ENCODE measurements at places on chromosomes 11 and 22.

GRCh38 chr22:21701384-21701971 is 34.1 kb downstream of the YPEL1 start:
- no peaks in the 10 kb centered on the region for H3K4me1 ChIP-seq
- DNase-seq, result no peak

DNA sequence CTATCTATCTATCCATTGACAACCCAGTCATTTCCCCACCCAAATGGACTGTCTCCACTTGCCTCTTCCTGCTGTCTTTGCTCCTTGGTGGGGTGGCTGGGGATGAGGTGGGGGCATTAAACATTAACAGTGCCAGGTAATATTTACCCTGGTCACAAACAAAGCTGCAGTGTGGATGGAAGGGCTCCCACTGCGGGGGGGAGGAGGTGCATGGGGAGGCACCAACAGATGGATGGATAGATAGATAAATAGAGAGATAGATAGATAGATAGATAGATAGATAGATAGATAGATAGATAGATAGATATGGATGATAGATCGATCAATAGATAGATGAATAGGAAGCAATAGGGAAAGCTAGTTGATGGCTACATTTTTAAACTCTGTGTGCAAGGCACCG is 2.3 kb upstream of the FXYD2 start:
- no peaks in the 10 kb centered on the region for H3K27me3 ChIP-seq
- no peaks in the 10 kb centered on the region for H3K36me3 ChIP-seq
- no peak overlapping the region for H3K27ac ChIP-seq

DNA sequence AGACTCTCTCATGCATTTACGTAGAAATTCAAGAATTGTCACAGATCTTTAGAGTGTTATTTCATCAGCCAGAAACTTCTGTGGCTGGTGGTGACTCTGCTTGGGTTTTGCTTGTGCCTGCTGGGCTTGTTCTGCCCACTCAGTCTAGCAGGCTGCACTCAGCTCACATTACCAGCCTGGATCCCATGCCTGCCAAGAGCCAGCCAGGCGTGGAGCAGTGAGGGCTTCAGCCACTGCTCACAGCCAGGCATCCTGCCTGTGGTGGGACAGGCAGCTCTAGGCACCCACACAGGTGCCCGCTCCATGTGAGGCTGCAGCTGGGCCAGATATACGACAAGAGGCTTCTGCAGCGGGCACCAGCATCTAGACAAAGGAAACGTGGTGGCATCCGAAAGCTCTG is 1213.3 kb upstream of the RAG2 start:
- DNase-seq, result no peak
- no peaks in the 10 kb centered on the region for H3K27me3 ChIP-seq
- H3K27ac ChIP-seq, result no peak overlapping the region
- H3K36me3 ChIP-seq, result no peaks in the 10 kb centered on the region
- no peak overlapping the region for H3K4me3 ChIP-seq
- no peaks in the 10 kb centered on the region for H3K4me1 ChIP-seq

GRCh38 chr11:75313513-75314272 is 37.8 kb downstream of the ARRB1 start:
- no peak for DNase-seq
- no peaks in the 10 kb centered on the region for H3K36me3 ChIP-seq
- H3K4me3 ChIP-seq, result no peak overlapping the region
- H3K27ac ChIP-seq, result no peak overlapping the region
- no peaks in the 10 kb centered on the region for H3K27me3 ChIP-seq
- no peaks in the 10 kb centered on the region for H3K4me1 ChIP-seq

GRCh38 chr11:90250970-90251369 is 28.1 kb upstream of the CHORDC1 start:
- H3K27me3 ChIP-seq, result no peaks in the 10 kb centered on the region
- H3K4me1 ChIP-seq, result no peaks in the 10 kb centered on the region
- DNase-seq, result no peak

GRCh38 chr11:115202900-115203552 is 301.2 kb downstream of the CADM1 start:
- no peaks in the 10 kb centered on the region for H3K36me3 ChIP-seq
- DNase-seq, result no peak
- no peak overlapping the region for H3K4me3 ChIP-seq

DNA sequence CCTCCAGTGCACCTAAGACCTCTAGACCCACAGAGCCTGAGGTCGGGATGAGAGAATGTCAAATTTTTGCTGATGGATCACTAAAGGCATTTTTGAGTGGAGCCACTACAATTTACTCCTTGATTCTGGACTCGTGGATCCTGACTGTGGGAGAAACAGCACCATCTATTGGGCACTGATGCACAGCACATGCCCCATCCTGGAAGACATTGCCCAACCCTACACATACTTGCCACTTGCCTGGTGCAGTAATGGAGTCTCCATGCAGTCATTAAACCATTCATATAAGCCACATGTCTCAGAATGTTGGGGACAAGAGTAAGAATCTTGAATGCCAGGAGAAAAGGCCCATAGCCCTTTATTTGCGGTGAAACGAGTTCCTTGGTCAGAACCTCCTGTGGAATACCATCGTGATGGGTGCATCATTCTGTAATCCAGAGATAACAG is 103.9 kb downstream of the GGTLC2 start:
- H3K27me3 ChIP-seq, result no peaks in the 10 kb centered on the region
- no peak overlapping the region for H3K27ac ChIP-seq
- H3K36me3 ChIP-seq, result no peaks in the 10 kb centered on the region
- no peak for DNase-seq

DNA sequence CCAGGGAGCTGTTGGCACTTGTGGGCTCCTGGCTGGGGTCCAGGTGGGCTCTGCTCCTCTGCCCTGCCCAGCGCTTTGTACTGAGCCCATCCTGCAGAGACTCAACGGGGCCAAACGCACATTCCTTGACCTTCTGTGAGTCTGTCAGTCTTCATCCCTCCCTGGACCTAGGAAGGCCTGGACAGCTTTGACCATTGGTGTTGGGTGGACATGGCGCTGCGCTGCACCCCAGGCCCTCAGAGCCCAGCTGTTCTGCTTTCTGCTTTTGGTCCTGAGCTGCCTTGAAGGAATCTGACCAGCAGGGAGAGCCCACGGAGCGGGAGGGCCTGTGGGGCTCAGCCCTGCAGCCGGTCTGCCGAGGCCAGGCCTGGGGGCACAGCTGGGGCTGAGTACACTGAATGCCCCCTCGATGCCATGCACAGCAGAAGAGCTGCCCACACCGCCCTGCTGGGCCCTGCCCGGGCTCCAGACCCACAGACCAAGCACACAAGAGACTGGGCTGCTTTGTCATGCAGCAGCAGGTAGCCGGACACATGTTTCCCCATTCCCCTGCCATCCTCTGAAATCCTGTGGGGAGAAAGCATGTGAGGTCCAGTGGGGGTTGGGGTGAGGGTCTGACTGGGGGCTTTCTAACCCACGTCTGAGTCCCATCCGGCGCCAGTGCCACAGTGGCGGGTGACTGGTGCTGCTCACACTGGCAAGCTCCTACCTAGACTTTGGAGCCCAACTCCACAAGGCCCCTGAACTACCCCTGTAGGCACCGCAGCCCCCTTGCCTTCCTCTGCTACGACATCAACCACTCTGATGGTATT is 24.1 kb upstream of the CCDC188 start:
- H3K4me3 ChIP-seq, result no peak overlapping the region
- no peak overlapping the region for H3K27ac ChIP-seq
- H3K36me3 ChIP-seq, result no peaks in the 10 kb centered on the region
- no peaks in the 10 kb centered on the region for H3K27me3 ChIP-seq

DNA sequence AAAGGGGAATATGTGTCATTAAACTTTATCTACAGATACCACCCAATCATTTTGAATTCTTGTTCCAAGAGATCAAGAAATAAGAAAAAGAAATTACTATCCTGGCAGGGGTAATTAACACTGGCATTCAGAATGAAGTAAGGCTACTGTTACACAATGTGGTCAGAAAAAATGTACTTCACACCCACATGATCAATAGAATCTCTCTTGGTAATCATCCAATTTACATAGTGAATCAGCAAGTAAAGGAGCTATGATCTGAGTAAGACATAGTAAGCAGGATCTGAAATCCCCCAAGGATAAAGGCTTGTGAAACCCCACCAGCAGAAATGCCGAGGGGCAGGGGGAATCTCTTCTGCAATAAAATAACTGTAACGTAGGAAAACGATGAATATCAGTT is 466.5 kb downstream of the FAM181B start:
- H3K4me1 ChIP-seq, result no peaks in the 10 kb centered on the region
- H3K36me3 ChIP-seq, result no peaks in the 10 kb centered on the region
- no peak overlapping the region for H3K4me3 ChIP-seq
- no peaks in the 10 kb centered on the region for H3K27me3 ChIP-seq
- H3K27ac ChIP-seq, result no peak overlapping the region

DNA sequence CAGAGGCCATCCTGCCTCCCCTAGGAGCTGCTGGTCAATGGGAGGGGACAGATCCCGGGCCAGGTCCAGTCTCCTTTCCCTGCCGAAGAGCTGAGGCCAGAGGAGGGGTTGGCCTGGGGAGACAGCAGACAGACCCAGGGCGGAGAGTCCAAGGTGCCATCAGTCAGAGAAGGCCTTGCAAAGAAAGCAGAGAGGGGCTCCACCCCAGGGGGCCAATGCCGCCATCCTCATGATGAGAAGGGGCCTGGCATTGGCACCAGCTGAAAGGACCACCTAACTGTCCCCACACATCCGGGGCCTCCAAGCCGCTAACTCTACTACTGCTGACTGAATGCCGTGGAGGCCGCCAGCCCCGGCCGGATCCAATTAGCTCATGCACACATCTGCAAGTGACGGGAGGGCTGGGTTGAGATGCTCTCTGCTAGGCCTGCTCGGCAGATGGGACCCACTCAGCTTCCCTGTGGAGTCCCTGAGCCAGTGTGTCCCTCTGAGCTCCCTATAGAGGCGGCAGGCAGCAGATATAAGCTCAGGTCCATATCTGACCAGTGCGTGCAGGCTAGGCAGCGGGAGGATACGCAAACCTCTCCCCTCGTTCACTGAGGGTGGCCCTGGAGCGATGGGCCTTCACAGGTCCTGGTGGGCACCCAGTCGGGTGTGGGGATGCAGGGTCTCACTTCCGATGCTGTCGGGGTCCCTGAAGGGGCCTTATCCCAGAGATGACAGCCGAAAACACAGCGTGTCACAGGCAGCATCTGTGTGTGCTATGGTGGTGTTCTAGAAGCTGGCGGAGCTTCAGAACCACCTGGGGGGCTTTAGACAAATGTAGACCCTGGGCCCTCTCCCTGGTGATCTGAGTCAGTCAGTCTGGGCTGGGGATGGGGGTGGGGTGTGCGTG is 183.9 kb downstream of the CTTN start:
- no peak overlapping the region for H3K4me3 ChIP-seq
- no peak for DNase-seq
- no peak overlapping the region for H3K27ac ChIP-seq
- H3K4me1 ChIP-seq, result no peaks in the 10 kb centered on the region

GRCh38 chr11:122146475-122146874 is 30.5 kb upstream of the BLID start:
- no peaks in the 10 kb centered on the region for H3K27me3 ChIP-seq
- no peak for DNase-seq
- H3K36me3 ChIP-seq, result no peaks in the 10 kb centered on the region
- no peaks in the 10 kb centered on the region for H3K4me1 ChIP-seq
- no peak overlapping the region for H3K4me3 ChIP-seq
- no peak overlapping the region for H3K27ac ChIP-seq

- no peak for DNase-seq
- H3K4me3 ChIP-seq, result no peak overlapping the region
- H3K36me3 ChIP-seq, result no peaks in the 10 kb centered on the region
- no peaks in the 10 kb centered on the region for H3K27me3 ChIP-seq
Observed at GRCh38 chr22:25130462-25130861, 69.2 kb upstream of the CRYBB3 start.

DNA sequence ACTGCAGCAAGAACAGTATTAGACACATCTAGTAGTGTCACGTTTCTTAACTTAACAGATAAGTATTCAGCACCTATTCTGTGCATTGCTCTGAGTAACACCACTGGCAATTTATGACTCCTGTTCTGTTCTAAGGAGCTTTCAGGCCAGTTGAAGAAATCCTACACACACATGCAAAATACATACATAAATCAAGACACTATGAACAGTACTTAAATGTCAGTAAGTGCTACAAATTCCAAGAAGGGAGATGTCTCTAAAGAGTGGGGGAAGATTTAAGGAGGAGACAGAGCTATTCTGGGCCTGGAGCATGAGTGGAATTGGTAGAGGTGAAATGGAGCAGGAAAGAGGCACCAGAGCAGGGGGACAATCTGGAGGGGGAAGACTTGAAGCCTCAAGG is 46.2 kb upstream of the CLMP start:
- H3K4me3 ChIP-seq, result no peak overlapping the region
- H3K27me3 ChIP-seq, result no peaks in the 10 kb centered on the region
- H3K36me3 ChIP-seq, result no peaks in the 10 kb centered on the region
- H3K4me1 ChIP-seq, result no peaks in the 10 kb centered on the region
- no peak for DNase-seq

DNA sequence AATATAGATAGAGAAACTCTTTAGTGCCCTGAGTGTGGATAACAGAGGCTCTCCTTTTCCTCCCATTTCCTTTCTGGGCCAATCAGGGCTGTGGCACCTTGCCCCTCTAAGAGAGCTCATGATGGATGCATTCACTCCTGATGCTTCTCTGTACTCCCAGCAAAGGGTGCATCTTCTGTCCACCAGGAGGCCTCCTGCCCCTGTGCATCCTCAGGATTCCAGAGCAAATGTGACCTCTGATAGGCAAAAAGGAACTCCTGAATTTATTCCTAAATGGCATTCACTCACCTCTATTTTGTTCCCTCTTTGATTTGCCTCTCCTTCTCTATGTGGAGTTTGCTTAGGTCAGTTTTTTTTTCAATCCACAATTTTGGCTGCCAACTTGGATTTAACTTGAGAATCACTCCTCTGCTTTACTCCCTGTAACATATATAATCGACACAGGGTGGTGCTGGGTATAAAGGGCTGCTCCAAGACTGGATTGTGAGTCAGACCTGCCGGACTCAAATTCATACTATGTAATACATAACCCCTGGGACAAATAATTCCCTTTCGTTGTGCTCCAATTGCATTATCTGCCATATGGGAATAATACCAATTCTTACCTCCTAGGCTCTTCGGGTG is 1.1 kb upstream of the MRGPRX4 start:
- H3K27ac ChIP-seq, result no peak overlapping the region
- peak; percentile 4 for DNase-seq
- no peak overlapping the region for H3K4me3 ChIP-seq

DNA sequence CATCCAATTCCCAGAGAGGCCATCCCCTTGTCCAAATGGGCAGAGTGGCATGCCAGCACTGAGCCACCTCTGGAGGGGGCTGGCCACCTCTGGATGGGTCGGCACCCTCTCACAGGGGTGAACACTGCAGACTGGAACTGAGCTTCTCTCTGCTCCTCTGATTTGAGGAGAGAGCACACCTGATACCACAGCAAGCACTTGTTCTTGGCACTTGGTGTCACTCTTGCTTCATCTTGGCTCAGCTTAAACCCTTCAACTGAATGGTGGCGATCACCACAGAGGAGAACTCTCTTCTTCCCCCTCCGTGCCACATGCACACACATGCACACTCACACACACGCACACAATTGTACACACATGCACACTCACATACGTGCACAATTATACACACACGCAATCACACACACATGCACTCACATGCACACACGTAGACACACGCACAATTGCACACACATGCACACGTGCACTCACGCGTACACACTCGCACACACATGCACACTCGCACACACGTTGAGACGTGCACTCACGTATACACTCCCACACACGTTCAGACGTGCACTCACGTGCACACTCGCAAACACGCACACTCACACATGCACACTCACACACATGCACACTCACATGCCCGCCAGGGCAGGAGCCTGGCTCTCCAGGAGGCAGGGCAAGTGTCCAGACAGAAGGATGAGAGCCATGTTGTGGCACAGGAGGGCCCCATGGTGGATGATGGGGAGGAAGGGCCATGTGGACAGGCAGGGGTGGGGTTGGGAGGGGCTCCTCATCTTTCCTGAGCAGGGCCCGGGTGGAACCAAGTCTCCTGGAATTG is 23.4 kb downstream of the OVOL1 start:
- no peak overlapping the region for H3K27ac ChIP-seq
- no peak overlapping the region for H3K4me3 ChIP-seq
- no peaks in the 10 kb centered on the region for H3K27me3 ChIP-seq

Measured in naive thymus-derived CD4-positive, alpha-beta T cell (primary cell).